ENCODE measurements at places on chromosomes 6 and 20. TPM values are rescaled to one million over a fixed set of nuclear protein-coding genes. Genes with fewer than 3 reads are reported as not detected.

DNA sequence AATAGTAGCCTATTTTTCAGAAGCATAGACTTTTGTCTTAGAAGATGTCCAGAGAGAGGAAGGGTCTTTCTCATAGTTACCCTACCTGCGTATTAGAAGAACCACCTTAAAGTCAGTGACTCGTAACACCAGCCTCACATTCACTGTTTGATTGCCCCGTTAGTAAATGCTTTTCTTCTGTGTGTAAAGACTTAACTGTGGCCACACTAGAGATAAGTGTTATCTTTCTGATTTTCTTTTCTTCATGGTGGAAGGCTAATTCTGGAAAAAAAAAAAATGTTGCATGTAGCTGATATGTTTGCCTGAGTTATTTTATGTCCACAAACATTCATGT lies 83.9 kb downstream of the SAMD3 start:
- DNase-seq = no peak

- no peak for DNase-seq
Observed at GRCh38 chr20:25408170-25408547, 686 bp downstream of the GINS1 start.

DNA sequence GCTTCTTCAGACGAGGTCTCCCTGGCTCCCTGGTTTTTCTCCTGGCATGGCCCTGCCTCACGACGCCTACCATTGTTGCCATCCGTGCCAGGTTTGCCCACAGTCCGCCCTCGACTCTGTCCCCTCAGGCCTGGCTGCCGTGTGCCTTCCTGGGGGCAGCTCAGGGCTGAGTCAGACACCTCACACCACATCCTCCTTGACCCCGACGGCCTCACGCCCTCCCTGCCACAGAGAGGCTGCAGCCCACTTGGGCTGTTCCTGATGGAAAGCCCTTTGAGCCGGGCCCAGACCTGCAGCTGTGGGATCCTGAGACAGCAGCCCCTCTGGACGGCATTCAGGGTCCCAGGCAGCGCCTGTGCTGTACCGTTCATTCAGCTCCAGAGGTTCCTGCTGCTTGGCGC lies 108.3 kb downstream of the PSMB1 start:
- no peak for DNase-seq

DNA sequence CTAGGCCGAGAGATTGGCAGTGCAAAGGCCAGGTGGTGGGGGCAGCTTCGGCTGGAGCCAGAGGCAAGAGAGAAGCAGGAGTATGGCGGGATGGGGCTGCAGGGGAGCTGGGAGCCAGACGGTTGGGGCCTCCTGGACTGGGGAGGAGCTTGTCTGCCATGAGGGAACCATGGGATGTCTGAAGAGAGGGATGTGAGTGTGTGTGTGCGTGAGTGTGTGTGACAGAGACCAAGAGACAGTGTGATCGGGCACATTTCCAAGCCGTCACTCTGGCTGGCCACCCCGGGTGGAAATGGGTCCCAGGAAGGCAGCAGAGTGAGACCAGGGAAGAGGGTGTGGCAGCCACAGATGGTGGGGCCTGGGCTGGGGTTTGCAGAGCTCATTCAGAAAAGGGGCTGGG lies 13.8 kb downstream of the PHACTR3 start:
- no peak for DNase-seq

FOXF2 gene
- polyA plus RNA-seq = 0.07 TPM

PKIB gene
- 2.6 TPM for polyA plus RNA-seq

TSBP1 gene
- polyA plus RNA-seq = not detected

CALHM5 gene
- polyA plus RNA-seq = 3.1 TPM

SMLR1 gene
- polyA plus RNA-seq = 3.9 TPM

CST11 gene
- polyA plus RNA-seq = not detected

RAD21L1 gene
- not detected for polyA plus RNA-seq

TMEM151B gene
- polyA plus RNA-seq = 0.57 TPM

All from right renal pelvis (tissue), 4 donors.